ENCODE measurements at places on chromosomes 16 and 17.
A peak's percentile ranks its signal among the peaks of the same experiment; 100 is the strongest.

DNA sequence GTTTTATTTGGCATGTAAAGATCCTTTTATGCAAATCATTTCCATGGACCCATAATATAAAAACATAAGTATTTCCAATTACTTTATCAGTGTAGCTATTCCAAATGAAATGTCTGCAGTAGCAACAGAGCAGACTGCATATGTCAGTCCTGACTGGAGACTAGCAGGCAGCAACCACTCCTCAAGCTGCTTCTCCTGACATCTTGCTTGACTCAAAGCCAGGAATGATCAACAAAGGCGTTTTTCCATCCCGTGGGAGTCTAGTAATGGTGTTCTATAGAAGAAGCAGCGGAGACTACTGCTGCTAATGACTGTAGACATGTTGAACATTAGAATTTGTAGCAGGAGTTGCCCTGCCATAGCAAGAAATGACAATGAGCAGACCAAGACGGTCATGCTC is 73.2 kb upstream of the AKTIP start:
- DNase-seq: no peak

DNA sequence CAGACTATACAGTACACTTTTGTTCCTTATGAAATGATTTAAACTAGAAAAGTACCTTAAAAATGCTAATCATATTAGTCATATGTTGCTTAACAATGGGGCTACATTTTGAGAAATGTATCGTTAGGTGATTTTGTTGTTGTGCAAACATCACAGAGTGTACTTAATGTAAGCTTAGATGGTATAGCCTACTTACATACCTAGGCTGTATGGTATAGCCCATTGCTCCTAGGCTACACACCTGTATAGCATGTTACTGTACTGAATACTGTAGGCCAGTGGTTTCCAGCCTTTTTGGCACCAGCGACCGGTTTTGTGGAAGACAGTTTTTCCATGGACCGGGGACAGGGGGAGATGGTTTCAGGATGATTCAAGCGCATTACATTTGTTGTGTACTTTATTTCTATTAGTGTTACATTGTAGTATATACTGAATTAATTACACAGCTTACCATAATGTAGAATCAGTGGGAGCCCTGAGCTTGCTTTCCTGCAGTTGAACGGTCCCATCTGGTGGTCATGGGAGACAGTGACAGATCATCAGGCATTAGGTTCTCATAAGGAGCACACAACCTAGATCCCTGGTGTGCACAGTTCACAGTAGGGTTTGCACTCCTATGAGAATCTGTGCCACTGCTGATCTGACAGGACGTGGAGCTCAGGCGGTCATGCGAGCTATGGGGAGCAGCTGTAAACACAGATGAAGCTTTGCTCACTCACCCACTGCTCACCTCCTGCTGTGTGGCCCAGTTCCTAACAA is 35.0 kb upstream of the MRC2 start:
- DNase-seq: no peak

GRCh38 chr16:30997725-30998711 is 12.4 kb downstream of the STX1B start:
- no peak for DNase-seq

- no peak for DNase-seq
Measured at GRCh38 chr17:72249441-72249840, 128.6 kb downstream of the SOX9 start.

- DNase-seq: no peak
Measured at GRCh38 chr16:81723098-81723723, 55.9 kb upstream of the PLCG2 start.

DNA sequence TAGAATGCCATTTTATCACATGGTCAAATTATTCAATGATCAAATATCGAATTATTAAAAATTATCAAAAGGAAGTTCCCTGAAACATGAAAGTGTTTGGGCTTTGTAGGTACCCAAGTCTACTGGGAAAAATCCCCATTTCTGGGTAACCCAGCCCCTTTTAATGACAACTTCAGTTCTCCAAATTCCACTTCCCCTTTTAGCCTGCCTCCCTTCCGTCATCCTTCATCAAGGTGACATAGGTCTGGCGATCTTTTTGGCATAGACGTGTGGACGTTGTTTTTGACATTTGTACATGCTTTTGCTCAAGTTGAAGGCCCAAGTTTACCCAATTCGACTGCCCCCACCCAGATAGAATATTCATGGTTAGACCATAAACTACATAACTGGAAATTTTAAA is 660.9 kb downstream of the MAF start:
- no peak for DNase-seq

- DNase-seq: no peak
Measured at GRCh38 chr17:73343168-73343634, 31.4 kb upstream of the CDC42EP4 start.

DNA sequence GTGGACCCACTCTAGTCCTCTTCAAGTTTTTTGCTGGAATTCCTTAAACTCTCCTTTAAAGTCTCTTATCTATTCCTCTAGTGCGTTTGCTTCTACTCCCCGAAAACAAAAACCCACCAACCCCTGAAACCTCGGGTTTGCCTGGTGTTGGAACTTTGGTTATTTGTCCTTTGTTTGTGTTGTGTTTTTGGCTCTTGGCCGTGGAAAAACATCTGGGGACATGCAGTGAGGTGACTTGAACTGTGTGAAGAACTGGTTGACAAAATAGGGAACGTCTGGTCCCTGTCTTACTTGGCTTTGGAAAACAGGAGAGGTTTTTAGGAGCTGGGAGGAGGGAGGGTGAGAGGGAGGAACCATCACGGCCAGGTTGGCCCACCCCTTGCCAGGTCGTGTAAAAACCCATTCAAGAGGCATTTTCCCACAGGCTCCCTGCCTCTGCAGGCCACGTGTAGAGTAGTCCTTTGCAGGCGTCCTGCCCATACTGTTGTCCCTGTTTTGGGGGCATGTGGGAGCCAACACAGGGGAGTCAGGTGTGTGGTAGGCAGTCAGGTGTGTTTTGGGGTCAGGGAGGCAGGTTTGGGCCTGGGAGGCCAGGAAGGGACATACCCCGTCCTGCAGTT is 169.3 kb downstream of the RAB11FIP4 start:
- DNase-seq: no peak

DNA sequence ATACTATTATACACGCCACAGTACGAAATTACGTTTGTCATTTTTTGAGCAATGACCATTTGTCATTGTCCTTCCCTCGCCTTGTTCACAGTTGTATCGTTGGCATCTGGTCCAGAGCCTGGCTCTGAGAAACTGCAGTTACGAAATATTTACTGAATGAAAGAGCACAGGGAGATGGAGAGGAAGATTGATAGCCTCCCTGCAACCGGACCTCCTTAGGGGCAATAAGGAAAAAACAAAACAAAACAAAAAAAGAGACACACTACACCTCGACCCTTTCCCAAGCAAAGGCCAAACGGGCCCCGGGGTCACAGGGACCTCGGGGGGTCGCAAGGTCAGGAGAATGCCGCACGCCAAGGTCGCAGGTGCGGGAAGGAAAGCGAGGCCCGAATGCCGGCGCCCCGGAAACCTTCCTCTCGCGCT is 857 bp downstream of the GOT2 start:
- no peak for DNase-seq

- no peak for DNase-seq
Measured at GRCh38 chr16:51994597-51994996, 552.3 kb downstream of the TOX3 start.

DNA sequence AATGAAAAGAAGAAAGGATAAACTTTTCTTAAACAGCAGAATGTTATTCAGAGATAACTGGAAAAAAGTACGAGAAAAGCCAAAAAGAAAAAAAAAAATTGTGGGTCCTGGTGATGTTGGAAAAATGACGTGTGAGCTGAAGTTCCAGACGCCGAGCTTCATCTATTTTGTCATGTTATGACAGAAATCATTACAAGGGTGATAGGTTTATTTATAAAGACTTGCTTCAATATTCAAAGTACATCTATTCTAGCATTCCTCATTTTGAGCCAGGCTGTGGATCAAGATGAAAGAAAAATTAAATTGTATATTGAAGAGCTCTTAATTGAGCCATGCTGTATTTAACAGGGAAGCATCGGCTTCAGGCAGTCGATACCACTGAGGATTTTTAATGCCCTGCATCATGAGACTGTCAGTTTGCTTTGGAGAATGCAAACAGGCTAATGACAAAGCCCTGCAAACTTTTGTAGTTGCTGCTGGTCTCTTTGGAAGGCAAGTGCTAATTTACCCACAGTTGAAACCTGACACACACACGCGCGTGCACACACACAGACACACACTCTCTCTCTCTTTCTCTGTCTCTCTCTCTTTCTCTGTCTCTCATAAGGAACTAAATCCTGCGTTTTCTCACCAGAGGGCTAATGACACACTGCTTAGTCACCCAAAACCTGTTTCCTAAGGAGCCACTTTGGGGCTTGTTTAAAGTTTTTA is 110.7 kb downstream of the WWOX start:
- no peak for DNase-seq

DNA sequence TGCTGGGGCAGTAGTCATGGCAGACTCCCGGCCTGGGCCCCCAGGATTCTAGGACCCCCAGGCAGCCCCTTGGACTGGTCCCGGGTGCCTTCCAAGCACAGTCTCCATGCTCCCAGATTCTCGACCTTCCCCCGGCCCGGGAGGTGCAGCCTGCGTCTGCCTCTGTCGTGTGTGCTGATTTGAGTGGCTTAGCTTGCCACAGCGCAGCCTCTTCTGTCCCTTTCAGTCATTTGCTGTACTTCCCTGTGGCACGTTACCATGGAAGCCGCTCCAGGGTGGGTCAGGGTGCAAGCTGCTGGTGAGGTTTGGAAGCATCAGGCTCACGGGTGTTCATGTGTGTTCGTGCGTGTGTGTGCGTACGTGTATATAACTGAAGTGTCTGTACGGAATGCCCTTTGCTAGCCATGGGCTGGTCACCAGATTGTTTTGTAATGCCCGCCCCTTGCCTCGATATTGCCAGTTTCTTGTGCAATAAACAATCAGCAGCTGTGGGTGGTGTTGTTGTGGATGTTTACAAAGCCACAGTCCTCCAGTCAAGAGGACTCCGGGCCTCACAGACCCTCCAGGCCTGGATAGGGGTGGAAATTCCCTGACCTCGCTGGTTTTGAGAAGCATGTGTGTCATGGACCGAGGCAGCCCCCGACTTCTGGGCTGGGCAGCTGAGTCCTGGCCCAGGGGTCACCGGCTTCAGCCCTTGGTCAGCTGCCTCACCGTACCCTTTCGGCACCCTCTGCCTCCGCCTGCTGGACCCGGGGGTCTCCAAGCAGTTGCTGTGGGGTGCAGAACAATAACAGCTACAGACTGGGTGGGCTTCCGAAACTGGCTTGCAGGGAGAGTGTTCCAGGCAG is 9.7 kb upstream of the CLEC18A start:
- DNase-seq: no peak

GRCh38 chr17:49210158-49211029 is at the start of the genes ABI3 and GNGT2:
Gene ABI3 (plus strand): TSS chr17:49210707. CDS start chr17:49210725, 18 bp downstream.
Gene GNGT2 (minus strand): TSS chr17:49210574. CDS start chr17:49207422, 3,152 bp downstream.
- DNase-seq: peak; percentile 48

- DNase-seq: no peak
Measured at GRCh38 chr17:61551255-61551742, 39.7 kb downstream of the NACA2 start.

- no peak for DNase-seq
Measured at GRCh38 chr16:84742641-84743092, 42.9 kb downstream of the USP10 start.

GRCh38 chr16:84643674-84644073 is 4.6 kb upstream of the KLHL36 start:
- no peak for DNase-seq

DNA sequence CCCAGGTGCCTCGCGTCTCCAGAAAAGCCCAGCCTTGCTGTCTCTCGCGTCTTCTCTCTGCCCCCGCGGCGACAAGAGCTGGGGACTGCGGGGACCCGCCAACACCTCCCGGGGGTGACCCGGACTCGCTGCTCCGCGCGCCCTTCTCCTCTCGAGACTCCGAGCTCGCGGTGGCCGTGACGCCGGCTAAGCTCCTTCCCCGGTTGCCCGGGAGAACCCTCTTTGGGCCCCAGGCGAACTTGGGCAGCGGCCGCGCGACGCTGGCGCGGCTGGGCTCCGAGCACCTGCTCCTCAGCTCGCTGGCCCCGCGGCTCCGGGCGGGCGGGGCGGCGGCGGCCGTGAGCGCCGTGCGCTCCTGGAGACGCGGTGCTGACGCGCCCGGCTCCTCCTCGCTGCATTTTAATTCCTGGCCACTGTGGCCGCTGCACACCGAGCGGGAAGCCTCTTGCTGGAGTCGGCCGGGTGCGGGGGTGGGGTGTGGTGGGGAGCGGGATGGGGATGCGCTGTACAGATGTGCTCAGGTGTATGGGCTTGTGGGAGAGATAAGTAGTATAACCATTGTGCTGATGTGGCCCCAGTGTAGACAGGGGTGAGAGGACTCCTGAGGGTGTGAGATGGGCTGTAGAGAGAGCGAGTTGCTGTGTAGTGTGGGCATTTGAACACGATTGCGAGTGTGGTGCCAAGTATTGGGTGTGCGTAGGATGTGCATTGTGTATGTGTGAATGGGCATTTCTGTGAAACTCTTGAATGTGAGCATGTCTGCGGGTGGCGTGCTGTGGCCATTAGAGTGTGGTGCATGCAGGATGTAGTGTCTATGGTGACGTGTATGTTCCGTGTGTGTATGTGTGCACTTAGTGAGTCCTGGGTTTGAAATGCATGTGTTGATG is at the start of gene ASIC2:
ASIC2 (minus strand) TSS at position 315 of the 887 bp plus-strand sequence.
- DNase-seq: no peak

DNA sequence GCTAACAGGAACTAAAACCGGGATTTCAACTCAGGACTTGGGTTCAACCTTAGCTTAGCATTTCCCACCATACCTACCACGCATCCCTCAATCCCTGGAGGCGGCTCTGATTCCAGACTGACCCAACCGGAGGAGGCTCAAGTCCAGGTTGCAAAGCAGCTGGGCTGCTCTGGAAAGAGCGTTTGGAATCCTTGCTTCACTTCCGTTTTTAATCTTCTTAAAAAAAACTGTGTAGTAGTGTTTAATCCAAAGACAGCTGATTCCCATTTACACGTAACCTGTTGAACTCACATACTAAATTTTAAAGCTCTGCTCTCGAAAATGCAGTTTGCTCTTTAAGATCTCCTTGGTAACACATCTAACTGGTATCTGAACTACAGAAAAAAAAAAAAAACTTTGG is 50.0 kb downstream of the NXN start:
- no peak for DNase-seq

- DNase-seq: no peak
Measured at GRCh38 chr17:55926276-55926990, 175.6 kb downstream of the PCTP start.

Data from stimulated activated CD8-positive, alpha-beta memory T cell treated with anti-CD3 and anti-CD28 coated beads, Interleukin-2, amount 100 ng/mL, for 48 hours (primary cell).